Neural crest cell (in vitro differentiated cells): ENCODE measurements at places on chromosomes 12 and 14. TPM values are rescaled to one million over a fixed set of nuclear protein-coding genes. Genes with fewer than 3 reads are reported as not detected.

DNA sequence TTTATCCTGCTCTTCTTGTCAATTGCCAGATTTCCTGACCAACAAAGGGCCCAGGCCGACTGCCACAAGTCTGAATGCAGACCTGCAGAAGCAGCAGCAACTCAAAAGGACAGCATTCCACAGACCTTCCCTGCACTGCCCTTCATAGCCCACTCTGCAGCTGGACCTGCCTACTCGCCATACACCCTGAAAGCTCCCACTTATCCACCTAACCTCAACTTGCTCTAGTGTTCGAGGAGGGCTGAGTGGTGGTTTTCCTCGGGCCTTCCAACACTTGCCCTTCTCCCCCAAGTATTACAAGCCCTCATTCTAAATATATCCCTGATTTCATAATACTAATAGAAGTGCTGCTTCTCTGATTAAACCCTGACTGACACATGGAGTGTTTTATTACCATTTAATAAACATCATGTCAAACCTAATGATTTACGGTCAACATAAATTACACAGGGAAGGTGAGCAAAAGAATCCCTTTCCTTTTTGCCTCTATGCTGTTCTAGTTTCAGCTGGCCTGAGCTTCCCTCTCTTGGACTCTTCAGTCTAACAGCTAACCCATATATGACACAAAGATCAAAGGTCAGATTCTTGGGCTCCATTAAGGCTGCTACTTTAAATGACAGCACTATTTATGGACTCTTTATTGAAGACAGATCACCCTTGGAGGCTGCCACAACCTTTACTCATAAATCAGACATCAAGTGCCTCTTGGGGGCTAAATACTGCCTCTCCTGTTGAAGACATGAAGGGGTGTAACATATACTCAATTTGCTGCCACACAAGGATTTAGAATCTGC lies 1546.9 kb upstream of the TMEM132C start:
- H3K4me3 ChIP-seq, result no peak overlapping the region
- H3K27ac ChIP-seq, result no peak overlapping the region
- peaks cover 3% of the 10 kb centered on the region for H3K36me3 ChIP-seq
- H3K27me3 ChIP-seq, result peaks cover 20% of the 10 kb centered on the region
- H3K4me1 ChIP-seq, result peaks cover 11% of the 10 kb centered on the region

- peaks cover 16% of the 10 kb centered on the region for H3K36me3 ChIP-seq
- H3K4me1 ChIP-seq, result peaks cover 32% of the 10 kb centered on the region
- H3K4me3 ChIP-seq, result no peak overlapping the region
- DNase-seq, result no peak
Measured at GRCh38 chr12:124007826-124008570, 35.0 kb downstream of the ZNF664 start.

DNA sequence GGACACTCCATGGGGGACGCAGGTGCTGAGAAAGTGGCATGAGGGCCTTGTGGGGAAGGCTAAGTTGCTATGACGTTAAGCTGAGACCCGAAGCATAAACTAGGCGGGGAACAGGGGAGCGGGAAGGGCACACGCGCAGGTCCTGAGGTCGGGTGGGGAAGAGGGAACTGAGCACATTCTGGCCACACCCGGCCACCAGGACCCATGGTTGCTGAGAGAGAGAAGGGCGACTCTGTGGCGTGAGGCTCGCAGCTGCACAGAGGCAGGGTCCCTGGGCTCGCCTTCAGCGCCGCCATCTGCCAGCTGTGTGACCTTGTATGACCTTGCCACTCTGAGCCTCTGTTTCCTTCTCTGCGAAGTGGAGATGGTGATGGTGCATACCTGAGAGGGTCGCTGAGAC lies 182.5 kb downstream of the PHETA1 start:
- no peak overlapping the region for H3K27ac ChIP-seq
- no peak for DNase-seq
- H3K27me3 ChIP-seq, result peaks cover 6% of the 10 kb centered on the region
- no peaks in the 10 kb centered on the region for H3K4me1 ChIP-seq
- H3K36me3 ChIP-seq, result no peaks in the 10 kb centered on the region
- H3K4me3 ChIP-seq, result no peak overlapping the region

DNA sequence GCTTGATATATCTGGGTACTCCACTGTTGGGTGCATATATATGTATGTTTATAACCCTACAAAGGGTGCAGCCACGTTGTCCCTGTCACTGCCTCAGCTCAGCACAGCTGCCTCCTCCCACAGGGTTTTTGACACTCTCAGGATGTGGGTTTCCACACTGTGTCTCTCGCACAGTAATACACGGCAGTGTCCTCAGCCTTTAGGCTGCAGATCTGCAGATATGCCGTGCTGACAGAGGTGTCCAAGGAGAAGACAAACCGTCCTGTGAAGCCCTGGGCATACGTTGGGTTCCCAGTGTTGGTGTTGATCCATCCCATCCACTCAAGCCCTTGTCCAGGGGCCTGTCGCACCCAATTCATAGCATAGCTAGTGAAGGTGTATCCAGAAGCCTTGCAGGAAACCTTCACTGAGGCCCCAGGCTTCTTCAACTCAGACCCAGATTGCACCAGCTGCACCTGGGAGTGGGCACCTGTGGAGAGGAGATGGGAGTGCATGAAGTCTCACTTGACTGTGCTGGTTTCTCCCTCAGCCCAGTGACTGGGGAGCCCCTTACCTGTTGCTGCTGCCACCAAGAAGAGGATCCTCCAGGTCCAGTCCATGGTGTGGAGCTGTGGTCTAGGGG lies 498.7 kb downstream of the TMEM121 start:
- no peak for DNase-seq
- H3K27ac ChIP-seq, result no peak overlapping the region
- no peaks in the 10 kb centered on the region for H3K27me3 ChIP-seq
- no peaks in the 10 kb centered on the region for H3K4me1 ChIP-seq
- H3K4me3 ChIP-seq, result no peak overlapping the region

Gene NRL
- 1.2 and 2.3 TPM in 2 replicates for total RNA-seq
